ENCODE measurements at places on chromosomes 6 and 20.
A peak's percentile ranks its signal among the peaks of the same experiment; 100 is the strongest.

- no peak for DNase-seq
These were observed 194.8 kb downstream of the MAFB start for GRCh38 chr20:40494248-40494647.

DNA sequence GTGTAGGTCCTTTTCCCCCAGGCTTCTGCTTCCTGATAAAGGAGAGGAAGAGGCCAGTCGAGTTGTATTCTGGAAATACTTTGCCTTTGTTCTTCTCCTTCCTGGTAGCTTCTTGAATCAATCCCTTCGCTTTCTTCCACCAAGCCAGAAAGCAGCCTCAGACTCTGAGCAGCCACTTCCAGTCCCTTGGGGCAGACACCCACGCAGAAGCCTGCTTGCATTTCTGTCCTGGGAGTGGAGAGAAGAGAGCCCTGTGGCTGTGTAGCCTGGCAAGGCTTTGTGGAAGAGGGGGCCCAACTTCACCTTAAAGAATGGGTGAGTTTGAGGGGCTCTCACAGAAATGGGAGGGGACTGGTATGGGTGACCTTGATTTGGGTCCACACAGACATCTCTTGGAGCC is 211.0 kb upstream of the SSTR4 start:
- no peak for DNase-seq

DNA sequence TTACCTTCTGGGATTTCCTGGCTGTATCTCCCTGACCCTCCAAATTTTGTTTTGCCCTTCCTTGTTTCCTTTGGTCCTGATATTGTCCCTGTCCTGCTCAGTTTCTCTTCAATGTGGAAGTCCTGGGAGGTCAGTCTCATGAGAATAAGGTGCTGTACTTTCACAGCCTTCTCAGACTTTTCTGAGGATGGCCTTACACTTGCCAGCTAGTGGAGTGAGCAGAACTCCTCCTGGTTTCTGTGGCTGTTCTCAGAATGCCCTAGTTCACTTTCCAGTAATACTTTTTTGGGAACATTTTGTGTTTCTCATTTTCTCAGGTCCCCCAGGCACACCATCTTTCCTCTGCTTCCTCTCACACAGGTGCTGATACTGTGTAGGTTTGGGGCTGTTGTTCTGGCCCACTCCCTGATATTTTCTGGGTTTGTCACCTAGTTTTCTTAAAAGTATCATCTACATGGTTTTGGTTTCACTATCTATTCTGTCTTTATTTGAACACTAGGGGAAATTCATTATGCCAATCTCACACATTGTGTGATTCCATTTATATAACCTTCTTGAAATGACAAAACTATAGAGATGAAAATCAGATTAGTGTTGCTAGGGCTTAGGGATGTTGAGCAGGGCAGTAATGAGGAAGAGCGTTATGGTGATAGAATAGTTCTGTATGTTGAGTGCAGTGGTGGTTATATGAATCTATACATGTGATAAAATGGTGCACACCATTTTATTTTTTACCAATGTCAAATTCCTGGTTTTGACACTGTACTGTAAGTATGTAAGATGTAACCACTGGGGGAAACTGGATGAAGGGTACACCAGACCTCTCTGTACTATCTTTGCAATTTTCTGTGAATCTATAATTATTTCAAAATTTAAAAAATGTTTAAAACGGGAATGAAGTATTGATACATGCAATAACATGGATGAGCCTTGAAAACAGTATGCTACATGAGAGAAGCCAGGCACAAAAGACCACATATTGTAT is 27.2 kb upstream of the BRPF3 start:
- DNase-seq: no peak

- DNase-seq: no peak
These were observed 90.5 kb upstream of the THBS2 start for GRCh38 chr6:169343886-169344749.

DNA sequence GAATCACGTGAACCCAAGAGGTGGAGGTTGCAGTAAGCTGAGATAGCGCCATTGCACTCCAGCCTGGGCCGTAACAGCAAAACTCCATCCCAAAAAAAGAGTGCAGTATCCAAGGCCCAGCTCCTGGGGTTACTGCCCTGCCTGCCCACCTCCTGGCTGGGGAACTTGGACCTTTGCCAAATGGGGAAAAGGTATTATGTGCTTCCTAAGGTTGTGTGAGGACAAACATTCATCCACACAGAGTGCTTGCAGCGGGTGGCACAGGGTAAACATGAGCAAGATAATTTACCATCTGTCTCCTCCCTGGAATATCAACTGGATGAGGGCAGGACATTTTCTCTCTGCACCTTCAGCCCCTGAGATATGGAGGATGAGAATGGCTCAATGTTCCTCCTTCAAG is 94.9 kb upstream of the POPDC3 start:
- DNase-seq: no peak

GRCh38 chr6:36128073-36128472 is 2.2 kb upstream of the MAPK13 start:
- DNase-seq: no peak

GRCh38 chr6:139373154-139373927 is 1.1 kb downstream of the CITED2 start:
- peak; percentile 67 for DNase-seq

- no peak for DNase-seq
These were observed 71.6 kb downstream of the GPX5 start for GRCh38 chr6:28597217-28597835.

- no peak for DNase-seq
These were observed 5.9 kb downstream of the NELFE start for GRCh38 chr6:31952890-31953289.

GRCh38 chr6:127902933-127903332 is 2.1 kb upstream of the THEMIS start:
- peak; percentile 11 for DNase-seq

GRCh38 chr20:38179846-38180245 is 14.8 kb upstream of the TGM2 start:
- DNase-seq: no peak

- no peak for DNase-seq
These were observed 177.9 kb downstream of the TFAP2C start for GRCh38 chr20:56806952-56807517.

- no peak for DNase-seq
These were observed 13.6 kb upstream of the CHD6 start for GRCh38 chr20:41631826-41632225.

GRCh38 chr6:125924169-125924568 is 32.4 kb upstream of the HINT3 start:
- no peak for DNase-seq

DNA sequence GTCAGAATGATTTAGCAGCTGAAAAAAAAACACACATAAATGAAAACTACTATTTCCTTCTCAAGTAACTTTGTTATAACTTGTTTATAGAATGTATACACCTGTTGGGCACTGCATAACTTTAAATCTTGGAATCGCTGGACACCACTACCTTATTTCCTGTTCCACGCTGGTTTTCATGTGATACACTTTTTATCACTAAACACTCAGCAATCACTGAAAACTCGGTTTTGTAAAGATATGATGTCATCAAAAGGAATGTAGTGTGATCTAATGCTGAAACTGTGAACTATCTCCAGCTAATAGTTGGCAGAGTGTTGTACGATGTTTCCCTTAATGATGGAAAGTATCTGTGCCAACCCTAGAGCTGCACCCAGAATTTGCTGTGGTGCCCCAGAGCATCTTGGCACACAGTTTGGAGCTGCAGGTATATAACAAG is 127.9 kb downstream of the BACH2 start:
- DNase-seq: no peak

- peak; percentile 32 for DNase-seq
These were observed 5.1 kb downstream of the KCNS1 start for GRCh38 chr20:45095805-45096238.

GRCh38 chr20:1308067-1308701 is 20.8 kb downstream of the SDCBP2 start:
- DNase-seq: no peak

- DNase-seq: no peak
These were observed 5.6 kb downstream of the TNFAIP3 start for GRCh38 chr6:137872581-137873115.

GRCh38 chr20:59772373-59772705 is 161.1 kb downstream of the SYCP2 start:
- DNase-seq: no peak

DNA sequence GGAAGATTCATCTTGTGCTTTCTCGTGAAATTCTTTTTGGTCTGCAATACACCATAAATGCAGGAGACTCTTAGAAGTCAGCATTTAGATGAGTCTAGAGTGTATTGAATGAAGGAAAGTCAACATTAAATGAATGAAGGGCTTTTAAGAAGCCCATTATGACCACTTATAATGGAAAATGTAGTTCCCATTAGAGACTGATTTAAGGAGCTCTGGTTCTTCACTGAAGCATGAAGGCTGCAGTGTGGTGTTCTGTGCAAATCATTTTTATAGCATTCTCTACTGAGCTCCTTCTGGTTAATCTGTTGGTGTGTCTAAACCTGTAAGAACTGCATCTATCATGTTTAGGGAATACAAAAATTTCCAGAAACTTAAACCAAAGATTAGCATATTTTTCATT is 19.7 kb downstream of the NCOA7 start:
- no peak for DNase-seq

GRCh38 chr6:33672808-33673207 is 38.7 kb downstream of the UQCC2 start:
- no peak for DNase-seq

DNA sequence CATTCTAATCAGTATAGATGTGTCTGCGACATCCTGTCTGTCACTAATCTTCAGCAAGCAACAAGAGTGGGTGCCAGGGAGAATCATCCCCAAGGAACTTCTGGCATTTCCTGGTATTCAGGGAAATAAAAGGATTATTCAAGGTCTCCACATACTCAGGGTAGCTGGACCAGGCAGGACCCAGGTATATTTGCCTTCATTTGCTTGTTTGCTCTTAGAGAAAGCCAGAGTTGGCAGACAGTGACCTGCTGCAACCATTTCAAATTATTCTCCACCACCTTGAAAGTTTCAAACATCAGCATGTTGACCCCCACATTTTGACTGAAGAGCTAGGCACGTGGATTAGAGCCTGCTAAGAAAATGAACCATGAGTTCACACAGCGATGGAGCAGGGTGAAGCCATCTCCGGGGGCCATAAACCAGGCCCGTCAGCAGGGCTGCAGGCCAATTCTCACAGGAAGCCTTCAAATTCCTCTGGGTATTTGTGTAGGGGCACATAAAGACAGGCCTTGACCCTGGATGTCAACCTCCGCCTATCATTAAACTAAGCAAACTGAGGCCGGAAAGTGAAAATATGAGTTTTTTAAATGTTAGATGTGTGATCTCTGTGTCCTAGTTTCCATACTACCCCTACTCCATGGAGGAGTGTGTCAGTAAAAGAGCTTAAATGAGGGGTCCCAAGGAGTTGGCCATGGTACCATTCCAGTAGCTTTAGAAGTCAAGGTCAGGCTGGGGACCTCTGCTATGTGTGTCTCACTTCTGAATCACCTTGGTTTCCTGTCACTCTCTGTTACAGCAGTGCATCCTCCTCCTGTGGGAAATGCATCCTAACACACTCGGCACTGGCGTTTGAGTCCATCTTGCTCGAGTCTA is 32.9 kb downstream of the TRAM2 start:
- no peak for DNase-seq

DNA sequence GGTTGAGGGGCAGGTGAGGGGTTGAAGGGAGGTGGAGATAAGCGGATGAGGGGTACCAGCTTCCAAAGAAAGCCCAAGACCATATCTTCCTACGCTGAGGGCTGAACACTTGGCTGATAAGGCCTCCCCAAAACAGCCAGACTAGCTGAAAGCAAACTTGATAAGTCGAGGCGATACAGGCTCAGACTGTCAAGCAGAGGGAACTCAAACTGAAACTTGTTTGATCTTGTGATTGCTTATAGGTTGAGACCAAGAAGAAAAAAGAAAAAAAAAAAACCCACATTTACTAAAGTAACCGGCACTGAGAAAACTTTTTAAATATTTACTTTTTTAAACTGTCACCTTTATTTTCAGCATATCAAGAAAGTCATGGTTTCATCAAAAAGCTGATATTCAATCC is 73.6 kb downstream of the TRERF1 start:
- DNase-seq: no peak

DNA sequence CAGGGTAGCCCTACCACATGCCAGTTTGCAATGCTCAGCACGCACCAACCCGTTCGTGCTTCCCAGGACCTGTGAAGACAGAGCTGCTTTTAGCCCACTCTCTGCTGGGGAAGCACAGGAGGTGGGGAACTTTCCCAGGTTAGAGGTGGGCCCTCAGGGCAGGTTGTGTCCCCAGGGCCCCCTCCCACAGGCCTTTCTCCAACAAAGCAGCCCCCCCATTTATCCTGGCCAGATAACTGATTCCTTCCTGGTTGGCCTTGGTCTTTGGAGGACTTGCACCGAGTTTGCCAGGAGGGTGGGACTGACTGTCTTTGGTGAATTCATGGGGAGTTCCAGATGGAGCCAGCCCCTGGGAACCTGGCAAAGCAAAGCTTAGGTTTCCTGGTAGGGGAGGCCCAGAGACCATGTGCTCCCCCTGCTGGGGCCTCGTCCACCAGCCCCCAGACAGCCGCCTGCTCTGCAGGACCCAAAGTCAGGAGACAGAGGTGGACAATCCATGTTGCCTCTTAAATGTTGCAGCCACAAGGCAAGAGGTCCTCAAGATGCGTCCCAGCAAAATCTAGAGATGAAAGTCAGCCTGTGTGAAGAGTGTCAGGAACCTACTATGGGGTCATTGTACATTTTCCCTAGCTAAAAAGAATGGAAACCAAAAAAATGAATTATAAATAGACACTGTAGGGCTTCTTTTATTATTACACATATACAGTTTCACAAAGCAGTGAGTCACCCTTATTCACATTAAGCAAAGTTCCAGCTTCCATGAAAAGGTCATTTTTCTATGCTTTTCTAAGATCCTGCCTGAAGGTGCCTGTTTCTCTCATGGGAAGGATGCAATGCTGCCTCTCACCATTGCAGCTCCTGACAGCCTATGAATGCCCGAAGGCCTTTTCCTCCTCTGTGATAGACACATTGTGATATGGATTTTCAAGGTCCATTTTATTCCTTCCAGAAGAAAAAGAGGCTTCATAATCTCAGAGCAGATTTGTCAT is 497.8 kb downstream of the PREX1 start:
- peak; percentile 67 for DNase-seq

DNA sequence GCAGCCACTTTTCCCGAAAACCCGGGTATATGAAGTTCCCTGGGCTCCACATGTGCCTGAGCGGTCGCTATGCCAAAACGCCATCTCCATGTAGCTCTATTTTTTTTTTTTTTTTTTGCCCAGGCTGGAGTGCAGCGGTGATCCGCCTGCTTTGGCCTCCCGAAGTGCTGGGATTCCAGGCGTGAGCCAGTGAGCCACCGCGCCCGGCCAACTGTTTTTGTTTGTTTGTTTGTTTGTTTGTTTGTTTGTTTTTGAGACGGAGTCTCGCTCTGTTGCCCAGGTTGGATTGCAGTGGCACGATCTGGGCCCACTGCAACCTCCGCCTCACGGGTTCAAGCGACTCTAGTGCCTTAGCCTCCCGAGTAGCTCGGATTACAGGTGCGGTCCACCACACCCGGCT is 237.5 kb upstream of the IRAK1BP1 start:
- DNase-seq: no peak

GRCh38 chr20:10573273-10573950 is 100.4 kb downstream of the JAG1 start:
- no peak for DNase-seq

GRCh38 chr6:46719099-46719498 is 16.1 kb downstream of the PLA2G7 start:
- DNase-seq: no peak

All from WERI-Rb-1 (cell line).